H54 (cell line): ENCODE measurements at places on chromosomes 13 and 19.

GRCh38 chr19:29269641-29270040, 56.7 kb upstream of the UQCRFS1 start:
- DNase-seq = no peak

DNA sequence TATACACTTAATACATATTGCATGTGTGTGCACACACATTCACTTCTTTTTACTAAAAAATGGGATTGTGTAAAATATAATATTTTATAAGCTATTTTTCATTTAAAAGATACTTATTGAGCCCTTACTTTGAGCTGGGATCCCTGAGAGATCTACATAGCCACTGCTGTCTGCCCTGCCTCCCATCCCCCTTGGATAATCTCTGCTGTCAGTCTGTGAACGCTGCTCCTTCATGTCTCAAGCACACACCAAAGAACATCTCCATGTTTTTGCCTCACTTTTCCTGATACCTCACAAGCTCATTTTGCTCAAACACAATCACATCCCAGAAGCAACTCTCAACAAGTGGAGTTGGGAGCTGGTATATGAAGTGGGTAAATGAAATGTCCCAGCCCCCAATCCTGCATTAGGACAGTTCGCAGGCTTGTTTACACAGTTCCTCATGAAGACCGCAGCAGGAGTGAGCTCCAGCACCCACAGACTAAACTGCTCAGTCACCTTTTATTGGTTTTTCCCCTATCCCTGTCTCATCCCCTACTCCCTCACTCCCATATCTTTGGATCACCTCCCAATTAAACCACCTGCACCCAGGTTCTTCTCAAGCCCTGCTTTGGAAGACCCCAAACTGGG, 108.3 kb upstream of the FRY start:
- no peak for DNase-seq

DNA sequence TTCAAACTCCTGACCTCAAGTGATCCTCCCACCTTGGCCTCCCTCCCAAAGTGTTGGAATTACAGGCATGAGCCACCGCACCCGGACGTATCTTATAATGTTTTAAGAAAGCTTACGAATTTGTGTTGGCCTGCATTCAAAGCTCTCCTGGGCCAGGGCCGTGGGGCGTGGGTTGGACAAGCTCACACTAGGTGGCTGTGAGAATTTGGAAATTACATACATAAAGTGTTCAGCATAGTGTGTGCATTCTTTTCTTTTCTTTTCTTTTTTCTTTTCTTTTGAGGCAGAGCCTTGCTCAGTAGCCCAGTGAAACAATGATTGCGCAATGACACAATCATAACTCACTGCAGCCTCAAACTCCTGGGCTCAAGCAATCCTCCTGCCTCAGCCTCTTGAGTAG, 2.6 kb downstream of the ZSWIM4 start:
- no peak for DNase-seq

DNA sequence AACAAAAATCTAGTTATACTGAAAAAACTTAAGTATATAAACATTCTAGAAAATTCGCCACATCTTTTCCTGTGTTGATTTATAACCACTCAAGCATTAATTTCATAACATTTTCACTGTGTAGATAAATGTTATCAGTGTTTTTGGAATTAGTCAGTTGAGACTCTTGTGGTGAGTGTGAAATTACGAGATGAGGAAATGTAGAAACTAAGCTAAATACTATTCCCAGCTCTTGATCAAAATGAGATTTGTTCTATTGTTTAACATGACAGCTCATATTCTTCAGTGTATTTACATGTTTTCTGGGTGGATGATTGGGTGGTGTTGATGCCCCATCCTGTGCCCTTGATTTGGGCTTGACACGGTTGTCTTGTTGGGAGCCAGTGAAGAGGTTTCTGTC, 406.8 kb downstream of the DACH1 start:
- no peak for DNase-seq

- no peak for DNase-seq
Observed at GRCh38 chr13:81658598-81659370, 1317.9 kb upstream of the SPRY2 start.

DNA sequence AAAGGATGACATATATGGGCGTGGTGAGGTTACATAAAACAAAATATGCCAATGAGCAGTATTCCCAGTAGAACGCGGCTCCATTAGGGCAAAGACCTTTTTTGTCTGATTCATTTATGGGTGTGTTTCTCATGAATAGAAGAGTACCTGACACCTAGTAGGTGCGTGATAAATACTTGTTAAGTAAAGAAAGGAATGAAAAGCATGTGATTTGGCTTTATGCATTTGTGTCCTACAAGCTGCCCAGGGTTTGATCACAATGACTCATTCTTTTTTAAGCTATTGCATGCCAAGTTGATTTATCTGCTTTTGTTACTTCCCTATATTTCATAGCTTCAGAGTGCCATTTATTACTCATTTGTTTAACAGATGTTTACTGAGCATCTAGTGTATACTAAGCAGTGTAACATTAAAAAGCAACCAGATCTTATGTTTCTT, 19.1 kb upstream of the KCTD4 start:
- DNase-seq = no peak

GRCh38 chr19:34725400-34725799, 8.6 kb upstream of the ZNF181 start:
- no peak for DNase-seq

DNA sequence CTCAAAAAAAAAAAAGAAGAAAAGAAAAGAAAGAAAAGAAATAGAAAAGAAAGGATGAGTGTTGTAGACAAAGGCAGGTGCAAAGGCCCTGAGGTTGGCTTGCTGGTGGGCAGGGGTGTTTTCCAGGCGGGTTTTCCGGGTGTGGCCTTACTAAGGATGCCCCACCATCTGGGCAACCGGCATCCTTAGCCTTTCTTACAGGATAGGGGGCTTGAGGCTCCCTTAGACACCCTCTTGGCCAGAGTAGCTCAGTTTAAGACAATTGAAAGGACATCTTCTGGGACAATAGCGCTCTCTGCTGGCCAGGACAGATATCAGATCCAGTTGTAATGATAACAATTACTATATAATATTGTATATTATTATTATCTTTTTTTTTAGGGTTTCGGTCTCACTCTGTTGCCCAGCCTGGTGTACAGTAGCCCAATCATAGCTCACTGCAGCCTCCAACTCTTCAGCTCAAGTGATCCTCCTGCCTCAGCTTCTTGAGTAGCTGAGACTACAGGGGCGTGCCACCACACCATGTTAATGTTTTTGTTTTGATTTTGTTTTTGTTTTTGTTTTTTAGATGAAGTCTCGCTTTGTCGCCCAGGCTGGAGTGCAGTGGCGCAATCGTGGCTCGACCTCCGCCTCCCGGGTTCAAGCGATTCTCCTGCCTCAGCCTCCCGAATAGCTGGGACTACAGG, 1.4 kb upstream of the QTRT1 start:
- DNase-seq = no peak

GRCh38 chr13:30241532-30241931, 65.8 kb downstream of the KATNAL1 start:
- no peak for DNase-seq

DNA sequence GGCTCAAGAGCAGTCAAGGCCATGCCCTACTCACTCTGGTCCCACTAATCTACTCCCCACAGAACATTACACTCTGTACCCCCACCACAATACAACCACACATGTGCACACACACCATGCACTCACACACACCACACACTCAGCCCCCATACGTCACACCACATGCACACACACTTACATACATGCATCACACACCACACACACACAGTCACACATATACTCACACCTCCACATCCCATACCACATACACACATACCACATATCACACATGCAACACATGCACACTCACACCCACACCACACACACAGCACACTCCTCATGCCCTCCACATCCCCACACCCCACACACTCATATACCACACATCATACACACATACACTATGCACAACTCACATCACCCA, 67.6 kb downstream of the RASL11A start:
- no peak for DNase-seq

- DNase-seq = no peak
Observed at GRCh38 chr19:53002479-53002878, 11.2 kb upstream of the ERVV-1 start.

DNA sequence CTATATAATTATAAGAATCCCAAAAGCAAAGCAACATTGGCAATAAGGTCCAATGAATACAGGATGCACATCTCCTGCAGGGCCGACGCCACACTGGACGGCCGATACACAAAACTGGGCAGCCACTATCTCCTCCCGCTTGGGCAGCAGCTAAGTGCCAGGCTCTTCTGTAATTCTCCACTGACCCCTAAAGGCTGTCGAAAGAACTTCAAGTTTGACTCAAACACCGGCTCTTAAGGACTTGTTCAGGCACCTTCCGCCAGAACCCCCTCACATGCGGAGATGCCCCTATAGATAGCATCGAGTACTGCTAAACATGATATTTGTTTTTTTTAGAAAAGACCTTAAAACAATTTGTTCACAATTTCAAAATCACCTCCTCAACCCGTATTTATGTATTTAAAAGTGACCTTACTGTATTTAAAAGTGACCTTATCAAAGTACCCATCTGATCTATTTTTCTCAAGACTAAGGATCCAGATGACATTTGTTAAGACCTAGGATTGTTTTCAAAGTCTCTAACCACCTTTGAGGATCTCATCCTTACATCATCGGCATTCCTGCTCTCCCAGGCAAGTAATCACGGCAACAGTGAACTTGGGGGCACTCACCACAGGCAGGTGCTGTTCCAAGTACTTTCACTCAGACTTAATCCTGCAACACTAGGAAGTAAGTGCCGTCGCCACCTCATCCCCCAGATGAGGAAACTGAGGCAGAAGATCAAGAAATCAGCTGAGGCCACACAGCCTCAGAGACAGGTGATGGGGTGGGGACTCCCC, 77.8 kb downstream of the TUBGCP3 start:
- peak; percentile 69 for DNase-seq

DNA sequence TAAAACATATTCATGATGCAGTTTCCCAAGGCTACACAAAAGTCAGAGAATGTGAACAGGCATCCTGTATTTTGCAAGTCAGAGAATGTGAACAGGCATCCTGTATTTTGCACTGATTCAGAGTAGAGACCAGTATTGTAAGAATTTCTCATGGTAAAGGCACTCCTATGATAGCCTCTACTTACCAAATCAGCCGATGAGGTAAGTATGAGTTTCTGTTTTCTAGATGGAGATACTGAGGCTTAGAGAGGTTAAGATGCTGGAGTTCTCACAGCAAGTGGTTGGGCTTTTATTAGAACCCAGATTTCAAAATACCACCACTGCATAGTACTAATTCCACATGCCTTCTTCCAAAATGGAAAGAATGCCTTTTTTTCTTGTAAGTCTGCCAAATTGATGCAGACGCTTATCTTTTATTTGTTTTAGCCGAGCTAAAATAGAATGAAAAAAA, 12.3 kb downstream of the TPT1 start:
- DNase-seq = no peak
